Stimulated activated CD8-positive, alpha-beta memory T cell treated with anti-CD3 and anti-CD28 coated beads, Interleukin-12 subunit alpha, Interleukin-12 subunit beta, amount 100 ng/mL, for 4 hours (primary cell): ENCODE measurements at places on chromosomes 3 and 15.

GRCh38 chr3:133162670-133163305 lies 124.6 kb downstream of the TMEM108 start:
- no peak for DNase-seq

GRCh38 chr15:51170882-51171633 lies 76.4 kb upstream of the TNFAIP8L3 start:
- no peak for DNase-seq

DNA sequence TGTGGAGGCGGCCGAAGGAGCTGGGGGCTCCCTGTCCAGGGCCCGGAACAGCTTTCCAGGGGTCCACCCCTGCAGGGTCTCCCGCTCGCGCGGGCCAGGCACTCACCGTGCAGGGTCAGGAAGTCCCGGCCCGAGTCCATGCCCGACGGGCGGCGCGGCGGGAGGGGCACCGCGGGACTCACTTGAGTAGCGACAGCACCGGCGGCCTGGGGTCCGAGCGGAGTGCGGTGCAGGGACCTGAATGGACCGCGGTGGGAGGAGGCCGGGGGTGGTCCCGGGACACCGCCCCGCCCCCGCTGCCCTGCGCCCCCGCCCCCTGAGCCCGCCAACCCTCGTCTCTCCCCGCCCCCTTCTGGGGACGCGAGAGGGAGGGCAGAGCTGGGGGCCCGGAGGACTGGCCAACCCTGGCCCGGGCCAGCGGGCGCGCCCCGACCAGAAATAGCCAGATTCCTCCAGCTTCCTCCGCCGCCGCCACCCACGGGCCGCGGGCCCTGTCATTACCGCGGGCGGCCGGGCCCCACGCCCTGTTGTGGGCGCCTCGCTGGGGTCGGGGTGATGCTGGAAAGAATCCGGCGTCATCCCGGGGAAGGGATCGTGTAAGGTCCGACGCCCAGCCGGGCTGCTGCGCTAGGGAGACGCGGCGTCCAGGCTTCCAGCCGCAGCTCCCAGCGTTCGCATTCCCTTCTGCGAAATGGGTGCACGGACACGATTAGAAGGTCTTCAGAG lies at the start of gene PLCD1:
PLCD1 (minus strand) TSS at position 243 of the 726 bp plus-strand sequence; CDS start at position 140, 103 bp downstream.
- no peak for DNase-seq

DNA sequence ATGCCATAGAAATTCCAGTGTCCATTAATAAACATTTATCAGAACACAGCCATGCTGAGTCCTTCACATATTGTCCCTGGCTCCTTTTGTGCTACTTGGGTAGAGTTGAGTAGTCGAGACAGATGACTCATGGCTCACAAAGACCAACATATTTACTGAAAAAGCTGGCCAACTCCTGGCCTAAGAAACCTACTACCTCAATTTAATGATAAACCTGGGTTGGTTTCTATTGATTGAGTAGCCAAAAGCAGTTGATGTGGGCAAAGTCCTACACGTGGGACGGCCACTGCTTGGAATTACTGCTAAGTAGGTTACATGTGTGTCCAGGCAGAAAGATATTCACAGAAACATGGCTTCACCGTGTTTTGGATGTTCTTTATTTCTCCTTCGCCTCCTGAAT lies 402.2 kb downstream of the NR2F2 start:
- DNase-seq = no peak

DNA sequence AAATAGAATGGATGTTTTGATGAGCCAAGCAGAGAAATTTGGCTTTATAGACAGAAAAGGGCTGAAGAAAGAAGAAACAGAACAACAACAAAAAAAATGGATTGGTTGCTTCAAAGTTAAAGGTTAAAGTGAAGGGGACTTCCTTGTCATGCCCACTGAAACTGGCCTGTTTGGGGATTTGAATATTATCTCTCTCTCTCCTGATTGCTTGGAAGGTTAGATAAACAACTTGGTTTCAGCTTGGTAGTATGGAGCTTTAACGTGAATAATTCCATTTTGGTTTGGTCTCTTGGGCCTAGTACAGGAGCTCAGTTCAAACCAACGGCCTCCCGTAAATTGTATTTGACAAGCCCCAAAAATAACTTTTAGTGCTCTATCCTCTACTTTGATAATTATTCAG lies 70.8 kb upstream of the MBNL1 start:
- DNase-seq = no peak

DNA sequence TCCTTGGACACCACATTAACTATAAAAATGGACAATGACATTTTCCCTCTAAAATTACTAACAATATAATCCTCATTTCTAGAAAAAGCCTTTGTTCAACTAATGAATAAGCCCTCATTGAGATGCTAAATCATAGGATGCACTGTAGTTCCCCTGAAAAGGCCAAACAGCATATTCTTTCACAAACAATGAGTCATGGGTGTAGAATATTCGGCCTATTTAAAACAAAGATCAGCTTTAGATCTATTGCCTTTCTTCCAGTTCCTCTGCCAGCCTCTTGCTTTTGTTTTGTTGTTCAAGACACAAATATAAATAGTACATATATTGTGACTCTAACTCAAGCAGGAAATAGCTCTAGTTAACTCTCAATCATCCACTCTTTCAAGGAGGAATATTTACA lies 82.5 kb downstream of the ADAM10 start:
- DNase-seq = no peak

GRCh38 chr3:177157492-177157891 lies 39.8 kb downstream of the TBL1XR1 start:
- no peak for DNase-seq

DNA sequence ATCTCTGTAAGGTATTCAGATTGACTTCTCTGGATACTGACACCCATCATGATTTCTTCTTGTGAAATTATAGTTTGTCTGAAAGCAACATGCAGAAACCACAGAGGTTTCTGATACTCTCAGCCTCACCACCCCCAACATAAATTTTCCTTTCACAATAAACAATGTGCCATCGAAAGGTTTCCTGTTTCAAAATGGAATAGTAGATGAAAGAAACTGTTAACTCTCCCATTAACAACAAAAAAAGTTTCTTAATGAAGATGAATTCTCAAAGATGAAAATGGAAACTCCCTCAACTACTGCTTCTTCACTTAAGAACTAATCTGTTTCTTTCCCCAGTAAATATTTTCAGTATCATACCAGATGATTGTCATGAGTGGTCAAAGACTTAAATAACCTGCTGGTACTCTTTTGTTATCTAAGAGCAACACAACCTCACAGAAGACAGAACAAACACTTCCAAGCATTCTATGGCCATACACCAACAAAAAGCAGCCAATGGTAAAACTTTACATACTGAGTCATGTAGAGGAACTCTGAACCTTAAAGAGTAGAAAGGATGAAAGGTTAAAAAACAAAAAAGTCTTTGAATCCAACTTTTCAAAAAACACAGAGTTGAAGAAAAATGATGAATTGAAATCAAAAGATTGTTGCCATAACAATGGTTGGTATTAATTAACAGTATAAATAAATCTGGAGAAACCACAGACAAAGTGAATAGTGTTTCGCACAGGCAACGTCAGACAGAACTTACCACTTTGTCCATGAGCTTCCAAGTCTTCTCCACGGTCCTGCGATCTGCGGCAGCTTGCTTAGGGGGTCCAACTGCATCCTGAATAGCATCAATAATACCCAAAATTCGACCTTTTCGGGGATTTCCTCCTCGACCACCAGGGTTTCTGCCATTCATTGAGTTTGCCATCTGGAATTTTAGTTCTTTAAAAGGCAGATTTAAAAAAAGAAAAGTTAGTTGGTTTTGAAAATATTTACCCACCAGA lies 1.9 kb downstream of the CBLB start:
- DNase-seq = no peak

DNA sequence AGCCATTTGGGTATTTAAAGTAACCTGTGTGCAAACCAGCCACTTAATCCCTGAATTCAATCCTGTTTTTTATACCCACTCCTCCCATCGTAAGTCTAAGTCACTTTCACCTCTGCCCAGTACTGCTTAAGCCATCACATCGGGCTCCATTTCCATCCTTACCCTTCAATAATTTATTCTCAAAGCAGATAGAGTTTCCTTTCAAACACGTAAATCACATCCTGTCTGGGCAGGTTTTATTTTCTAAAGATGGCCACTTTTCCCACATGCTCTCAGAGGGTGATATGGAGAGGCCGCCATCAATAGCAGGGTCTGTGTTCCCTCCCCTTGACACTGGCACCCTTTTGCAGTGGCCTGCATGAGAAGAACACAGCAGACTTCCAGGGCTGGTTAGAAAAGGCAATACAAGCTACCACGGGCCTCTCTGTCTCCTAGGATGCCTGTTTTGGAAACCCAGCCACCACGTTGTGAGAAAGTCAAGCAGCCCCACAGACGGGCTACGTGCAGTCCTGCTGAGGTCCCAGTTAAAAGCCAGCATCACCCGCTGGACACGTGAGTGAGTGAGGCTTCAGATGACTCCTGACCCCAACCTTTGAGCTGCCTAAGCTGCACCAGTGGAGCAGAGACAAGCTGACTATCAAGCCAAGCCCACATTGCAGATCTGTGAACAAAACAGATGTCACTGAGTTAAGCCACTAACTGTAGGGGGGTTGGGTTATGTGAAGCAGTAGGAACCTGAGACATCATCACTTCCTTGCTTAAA lies 241.8 kb upstream of the SLCO3A1 start:
- DNase-seq = no peak

DNA sequence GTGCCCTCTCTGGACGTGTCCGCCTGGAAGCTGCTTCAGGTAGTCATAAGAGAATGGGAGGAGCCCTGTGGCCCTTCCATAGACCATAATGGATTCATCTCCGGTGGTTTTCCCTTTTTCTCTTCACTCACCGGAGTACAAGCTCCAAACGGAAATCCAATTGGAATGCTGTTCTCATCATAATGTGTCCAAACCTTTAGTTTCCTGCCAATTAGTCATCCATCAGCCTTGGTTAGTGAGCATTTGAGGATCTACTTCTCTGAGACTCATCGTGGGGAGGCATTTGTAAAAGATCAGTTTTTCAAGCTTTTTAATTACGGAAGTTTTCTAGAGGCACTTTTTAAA lies 34.9 kb downstream of the ABHD2 start:
- no peak for DNase-seq

DNA sequence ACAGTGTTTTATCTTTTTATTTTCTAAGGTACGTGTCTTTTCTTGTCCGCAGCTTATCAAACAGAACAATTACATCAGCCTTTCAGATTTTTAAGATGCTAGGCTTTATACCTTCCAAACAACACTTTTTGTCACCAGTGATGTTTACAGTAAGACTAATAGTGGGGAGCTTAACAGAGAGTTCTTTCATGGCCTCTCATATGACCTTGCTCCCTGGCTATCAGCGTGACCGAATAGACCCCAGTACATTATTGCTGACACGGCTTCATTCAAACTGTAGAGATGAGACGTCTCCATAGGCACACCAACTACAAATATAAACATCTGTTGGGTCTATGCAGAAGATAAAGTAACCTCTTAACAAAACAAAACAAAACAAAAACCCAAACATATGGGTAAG lies 477.6 kb upstream of the KCNMB2 start:
- no peak for DNase-seq

- no peak for DNase-seq
Measured at GRCh38 chr3:116476691-116477090, 31.4 kb upstream of the LSAMP start.

GRCh38 chr3:127803619-127804018 lies 18.7 kb downstream of the MGLL start:
- DNase-seq = no peak

DNA sequence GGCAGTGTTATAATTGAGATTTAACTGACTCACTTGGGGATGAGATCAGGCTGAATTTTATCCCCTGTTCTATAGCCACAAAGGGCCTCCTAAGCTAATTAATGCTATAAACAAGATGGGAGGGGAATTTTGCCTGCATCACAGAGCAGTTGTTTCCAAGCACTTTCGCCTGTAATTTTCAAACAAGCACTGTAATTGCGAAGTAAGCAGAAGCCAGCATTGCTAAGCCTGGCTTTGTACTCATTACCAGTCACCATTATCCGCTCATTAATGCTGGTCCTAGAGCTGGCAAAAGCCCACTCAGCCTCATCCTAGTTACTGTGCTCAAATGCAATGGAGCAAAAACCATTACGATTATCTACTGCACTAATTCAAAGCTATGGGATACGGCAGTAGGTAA lies 356.6 kb upstream of the UBE2E2 start:
- no peak for DNase-seq
